ENCODE measurements at places on chromosomes 3 and 15.

- DNase-seq, result no peak
Measured at GRCh38 chr3:146780251-146780650, 175.1 kb upstream of the PLSCR5 start.

- no peak for DNase-seq
Measured at GRCh38 chr3:185082829-185083228, 70.0 kb downstream of the C3orf70 start.

DNA sequence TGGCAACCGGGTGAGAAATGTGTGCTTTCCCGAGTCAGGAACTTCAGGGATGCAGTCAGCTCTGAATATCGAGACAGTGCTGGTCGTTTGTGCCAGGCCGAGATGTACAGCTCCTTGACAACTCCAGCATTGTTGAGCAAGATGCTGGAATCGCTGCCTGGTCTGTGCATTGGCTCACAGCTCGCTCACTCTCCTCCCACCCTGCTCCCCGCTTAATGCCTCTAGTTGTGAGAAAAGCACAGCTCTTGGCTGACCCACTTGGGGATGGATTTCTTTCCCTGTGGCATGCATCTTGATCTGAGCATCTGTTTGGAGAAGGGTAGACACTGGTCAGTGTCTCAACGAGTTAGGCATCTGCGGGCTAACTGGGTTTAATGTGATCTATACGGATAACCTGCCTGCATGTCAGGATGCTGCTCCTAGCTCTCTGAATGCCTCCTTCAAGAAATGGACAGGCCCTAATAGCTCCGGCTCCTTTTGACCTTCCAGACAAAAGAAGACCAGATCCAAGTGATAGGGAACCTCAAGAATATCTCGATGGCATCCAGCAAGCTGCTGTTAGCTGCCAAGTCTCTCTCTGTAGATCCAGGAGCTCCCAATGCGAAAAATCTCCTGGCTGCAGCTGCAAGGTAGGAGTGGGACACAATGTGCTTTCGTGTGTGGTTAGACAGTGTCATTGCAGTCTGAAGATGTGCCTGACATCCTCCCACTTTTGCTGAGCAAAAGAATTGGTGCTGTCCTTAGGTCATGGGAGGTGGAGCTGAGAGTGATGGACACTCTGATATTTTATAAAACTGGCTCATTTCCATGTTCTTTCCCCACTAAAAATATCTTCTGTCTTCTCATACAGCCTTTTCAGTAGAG is 302.2 kb upstream of the TPM1 start:
- no peak for DNase-seq

DNA sequence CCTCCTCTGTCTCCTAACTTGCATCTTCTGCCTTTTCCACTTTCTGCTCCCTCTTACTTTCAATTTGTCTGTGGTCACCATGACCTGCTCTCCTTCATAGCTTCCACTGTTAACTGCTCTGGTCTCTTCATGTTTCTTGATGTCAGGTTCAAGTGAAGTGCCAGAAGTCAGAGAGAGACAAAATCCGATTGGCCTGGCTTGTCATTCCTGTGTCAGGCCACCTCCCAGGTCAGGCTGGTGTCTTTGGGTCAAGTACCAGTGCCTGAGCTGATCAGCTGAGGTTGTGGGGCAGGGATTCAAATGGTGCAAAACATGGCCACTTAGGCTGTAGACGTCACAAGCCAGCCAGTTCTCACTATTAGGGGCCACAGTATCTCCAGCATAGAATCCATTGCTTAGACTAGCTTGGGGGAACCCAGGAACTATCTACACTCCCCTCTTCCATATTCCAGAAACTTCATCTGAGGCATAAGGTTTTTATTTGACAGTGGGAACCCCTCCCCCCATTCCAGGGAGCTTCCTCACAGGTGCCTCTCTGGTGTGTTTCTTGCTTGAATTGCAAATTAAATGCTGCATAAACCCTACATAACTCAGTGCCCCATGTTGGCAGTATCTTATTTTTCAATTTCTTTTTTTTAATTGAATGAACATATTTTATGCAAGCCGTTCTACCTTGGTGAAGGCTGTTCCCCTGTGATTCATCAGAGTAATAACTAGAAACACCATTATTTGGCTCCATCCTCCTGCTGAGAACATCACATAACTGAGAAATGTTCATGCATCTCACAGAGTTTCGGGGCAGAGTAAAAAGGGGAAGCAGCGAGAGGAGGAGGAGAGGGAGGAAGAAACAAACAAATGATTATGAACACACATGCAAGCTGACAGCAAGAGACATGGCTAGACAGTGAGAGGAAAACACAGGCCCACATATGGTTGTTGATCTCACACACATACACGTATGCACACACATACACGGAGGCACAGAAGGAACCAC is 175.8 kb downstream of the TLE3 start:
- no peak for DNase-seq

DNA sequence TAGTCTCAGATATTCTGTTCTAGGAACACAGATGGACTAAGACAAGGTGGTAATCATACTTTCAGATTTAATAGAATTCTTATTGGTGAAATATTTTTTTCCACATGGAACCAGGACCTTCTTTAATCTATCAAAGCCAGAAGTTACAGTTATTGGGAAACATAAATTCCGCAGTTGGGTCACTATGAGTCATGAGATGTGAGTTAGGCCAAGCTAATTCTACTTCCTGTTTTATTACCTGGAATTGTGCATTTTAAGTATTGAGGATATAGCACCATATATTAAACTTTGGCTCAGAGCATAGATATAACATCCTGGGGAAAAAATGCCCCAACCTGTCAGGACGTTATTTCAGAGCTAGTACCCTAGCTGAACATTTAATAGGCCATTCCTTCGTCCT is 96.4 kb upstream of the P3H2 start:
- no peak for DNase-seq

- no peak for DNase-seq
Measured at GRCh38 chr3:103953796-103954195, 1412.9 kb upstream of the ALCAM start.

Data from stimulated activated CD4-positive, alpha-beta T cell treated with anti-CD3 and anti-CD28 coated beads, Interleukin-2, amount 100 ng/mL, for 24 hours (primary cell).